ENCODE measurements at places on chromosomes 16 and 17.

DNA sequence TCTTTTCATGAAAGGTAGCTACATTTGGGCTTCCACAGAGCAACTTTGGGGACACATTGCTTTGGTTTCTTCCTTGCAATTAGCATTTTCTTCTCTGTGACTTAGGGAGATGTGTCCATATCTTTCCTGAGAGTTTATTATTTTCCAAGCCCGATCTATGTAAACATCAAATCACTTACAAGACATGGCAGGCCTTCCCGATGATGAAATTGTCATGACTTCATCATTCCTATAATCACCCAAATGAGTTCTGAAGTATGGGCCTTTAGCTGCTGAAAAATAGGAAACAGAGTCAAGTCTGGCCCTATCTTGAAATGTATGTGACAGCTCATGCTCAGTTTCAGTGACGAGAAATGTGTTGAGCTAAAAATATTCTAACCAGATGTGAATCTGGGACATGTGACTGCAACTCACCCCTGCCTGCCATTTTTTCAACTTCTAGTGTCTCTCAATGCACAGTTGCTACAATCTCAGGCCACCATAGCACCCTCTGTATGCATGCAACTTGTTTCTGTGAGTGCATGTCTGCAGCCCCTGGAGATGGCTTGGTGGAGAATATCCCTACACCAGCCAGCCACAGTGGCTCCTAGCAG, 199.6 kb upstream of the MAF start:
- no peak for DNase-seq

DNA sequence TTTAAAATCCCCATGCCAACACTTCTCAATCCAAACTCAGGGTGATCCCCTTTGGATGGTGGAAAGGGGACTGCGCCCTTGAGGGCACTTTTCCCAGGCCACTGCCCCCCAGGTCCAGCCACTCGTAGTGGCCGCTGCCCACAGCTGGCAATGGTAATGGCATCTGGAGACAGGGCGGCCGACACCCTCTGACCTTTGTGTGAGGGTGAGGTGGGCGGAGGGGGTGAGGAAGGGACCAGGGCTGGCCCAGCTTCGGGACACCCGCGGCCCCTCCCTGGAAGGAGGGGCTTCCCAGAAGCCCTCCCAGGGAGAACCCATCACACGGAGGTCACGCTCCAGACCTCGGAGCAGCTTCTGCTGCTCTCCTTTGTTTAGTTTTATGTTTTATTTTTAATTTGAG, 289.7 kb downstream of the FOXL1 start:
- DNase-seq = no peak

DNA sequence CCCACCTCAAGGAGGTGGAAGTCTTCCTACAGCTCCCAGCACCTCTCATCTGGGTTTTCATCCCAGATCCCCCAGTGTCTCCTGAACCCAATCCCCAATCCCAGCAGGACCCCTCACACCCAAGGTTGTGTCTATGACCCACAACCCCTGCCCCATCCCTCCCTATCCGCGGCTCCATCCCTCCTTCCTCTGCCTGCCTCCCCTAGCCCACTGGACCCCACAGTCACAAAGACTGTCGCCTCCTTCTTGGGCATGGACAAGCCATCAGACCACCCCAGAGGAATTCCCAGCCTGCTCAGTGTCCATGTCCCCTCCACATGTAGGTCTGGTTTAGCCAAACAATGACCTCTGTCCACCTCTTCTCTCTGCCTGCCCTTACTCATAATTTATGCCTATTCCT, 12.3 kb downstream of the CES1 start:
- DNase-seq = no peak

DNA sequence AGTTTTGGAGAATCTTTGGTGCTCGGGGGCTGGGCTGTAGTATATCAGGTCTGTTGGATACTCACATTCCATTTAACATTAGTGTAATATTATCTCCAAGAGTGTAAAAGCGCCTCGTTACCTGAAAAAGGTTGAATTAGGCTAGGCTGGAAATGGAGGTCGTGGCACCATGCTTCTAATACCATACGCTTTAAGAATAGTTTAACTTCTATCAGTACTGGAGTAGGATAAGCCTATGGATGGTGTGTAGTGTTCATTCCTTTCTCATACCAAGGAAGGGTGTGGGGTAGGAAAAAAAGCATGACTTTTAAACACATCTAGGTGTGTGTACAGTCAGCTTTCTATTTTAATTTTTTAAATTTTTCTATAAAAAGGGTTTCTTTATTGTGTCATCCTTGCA, 2.0 kb downstream of the SRCAP start:
- no peak for DNase-seq

DNA sequence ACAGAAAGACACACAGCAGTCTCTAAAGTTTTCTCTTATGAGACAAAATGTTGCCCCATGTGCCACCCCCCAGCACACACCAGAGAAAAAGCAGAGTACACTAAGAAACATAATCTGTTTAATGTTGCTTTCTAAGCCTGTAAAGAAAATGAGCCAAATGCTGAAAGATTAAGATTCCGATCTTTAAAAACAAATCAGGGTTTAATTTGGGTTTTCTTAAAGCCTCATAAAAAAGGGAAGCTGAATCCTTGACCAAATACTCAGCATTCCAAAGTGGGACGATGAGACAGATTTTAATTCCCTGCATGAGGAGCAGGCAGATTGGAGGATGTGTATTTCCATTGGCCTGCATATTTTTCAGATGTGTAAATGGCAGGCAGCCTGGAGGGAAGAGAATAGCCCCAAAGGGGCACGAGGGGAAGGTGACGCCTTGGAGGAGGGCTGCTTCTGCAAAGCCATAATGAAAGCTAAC, 118.4 kb downstream of the COPRS start:
- DNase-seq = no peak

- DNase-seq = no peak
These were observed 2.8 kb upstream of the PYCR1 start for GRCh38 chr17:81939881-81940385.

GRCh38 chr17:28193241-28193640, 125.8 kb upstream of the TMEM97 start:
- DNase-seq = no peak

DNA sequence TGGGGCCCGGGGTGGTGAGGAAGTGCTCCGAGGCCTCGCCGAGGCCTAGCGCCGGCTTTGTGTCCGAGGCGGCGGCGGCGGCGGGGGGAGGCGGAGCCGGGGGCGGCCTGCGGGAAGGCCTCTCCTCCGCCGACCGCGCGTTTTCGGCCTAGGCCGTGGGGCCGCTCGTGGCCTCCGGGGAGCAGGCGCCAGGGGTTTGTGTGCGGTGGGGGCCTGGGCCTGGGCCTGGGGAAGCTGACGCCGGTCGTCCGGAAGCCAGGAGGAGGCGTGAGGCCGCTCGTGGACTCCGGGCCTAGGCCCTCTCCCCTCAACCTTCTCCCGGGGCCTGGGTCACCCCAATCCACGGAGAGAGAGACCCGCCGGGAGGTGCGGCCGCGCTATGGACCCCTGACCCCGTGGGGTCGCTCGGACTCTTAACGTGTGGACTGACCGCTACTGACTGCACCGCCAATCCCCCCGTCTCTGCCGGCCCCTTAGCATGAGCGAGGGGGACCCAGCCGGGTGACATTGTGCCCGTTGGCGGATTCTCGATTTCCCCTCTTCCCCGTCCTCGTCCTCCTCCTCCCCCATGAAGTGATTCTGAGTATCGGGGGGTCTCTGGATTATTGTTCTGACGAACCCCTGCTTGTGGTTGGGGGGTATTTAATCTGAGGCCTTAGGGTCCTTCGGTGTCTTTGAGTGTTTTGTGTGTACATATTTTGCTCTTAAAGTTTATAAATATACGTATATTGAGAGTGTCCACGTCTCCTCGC, 660 bp downstream of the RBBP6 start:
- DNase-seq = peak; percentile 34

- DNase-seq = no peak
These were observed 73.9 kb downstream of the AMFR start for GRCh38 chr16:56351481-56351880.

- no peak for DNase-seq
These were observed 16.2 kb upstream of the RMI2 start for GRCh38 chr16:11329071-11329491.

GRCh38 chr17:76271669-76272540, 6.8 kb downstream of the UBALD2 start:
- DNase-seq = no peak

GRCh38 chr16:81318711-81319110, 3.9 kb downstream of the GAN start:
- no peak for DNase-seq

GRCh38 chr16:58661199-58661830, 23.3 kb downstream of the SLC38A7 start:
- peak; percentile 29 for DNase-seq

DNA sequence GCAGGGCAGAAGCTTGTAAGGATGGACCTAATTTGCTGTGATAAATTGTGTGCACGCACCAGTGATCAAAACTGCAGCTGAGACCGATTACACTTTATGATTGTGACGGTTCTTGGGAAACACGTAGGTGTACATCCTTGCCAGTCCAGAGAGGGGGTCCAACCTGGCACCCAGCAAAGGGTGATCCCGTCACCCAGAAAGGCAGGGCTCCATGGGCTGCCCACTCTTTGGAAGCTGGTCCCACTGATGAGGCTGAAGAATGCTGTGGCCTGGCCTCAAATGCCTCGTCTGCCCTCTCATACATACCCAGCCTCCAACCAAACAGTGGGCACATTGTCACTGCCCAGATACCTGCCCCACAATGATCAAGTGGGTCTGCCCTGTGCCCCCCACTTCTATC, 132.0 kb downstream of the C16orf78 start:
- no peak for DNase-seq

DNA sequence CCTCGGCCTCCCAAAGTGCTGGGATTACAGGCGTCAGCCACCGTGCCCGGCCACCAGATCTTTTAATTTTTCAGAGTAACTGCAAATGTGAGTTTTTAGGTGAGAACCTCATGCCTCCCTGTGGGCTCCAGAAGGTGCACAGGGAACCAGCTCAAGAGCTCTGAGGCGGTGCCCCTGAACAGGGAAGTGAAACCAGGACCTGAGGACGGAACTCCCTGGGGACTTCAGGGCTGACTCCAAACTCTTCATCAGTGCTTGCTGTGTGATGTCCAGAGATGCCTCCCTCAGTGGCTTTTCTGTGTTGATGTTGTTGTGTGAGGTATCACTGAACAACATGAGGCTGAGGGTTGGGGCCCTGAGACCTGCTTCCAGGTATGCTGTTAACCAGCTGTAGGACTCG, 23.8 kb downstream of the SLC12A3 start:
- no peak for DNase-seq

DNA sequence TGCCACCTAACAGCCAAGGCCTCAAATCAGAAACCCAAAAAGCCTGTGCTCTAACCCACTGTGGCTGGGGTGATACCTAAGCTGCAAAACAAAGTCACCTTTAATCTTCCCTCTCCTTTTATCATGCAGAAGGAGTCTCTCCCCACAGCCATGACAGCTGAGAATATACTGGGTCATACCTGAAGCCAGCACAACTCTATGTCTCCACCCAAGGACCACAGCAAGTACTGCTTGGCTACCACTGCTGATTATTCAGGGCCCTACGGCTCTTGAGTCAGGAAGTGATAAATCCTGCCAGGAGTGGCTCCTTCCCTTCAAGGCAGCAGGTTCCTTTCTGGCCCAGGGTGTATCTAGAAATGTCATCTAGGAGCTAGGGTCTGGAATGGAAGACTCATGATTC, 151.5 kb upstream of the TOM1L1 start:
- no peak for DNase-seq

DNA sequence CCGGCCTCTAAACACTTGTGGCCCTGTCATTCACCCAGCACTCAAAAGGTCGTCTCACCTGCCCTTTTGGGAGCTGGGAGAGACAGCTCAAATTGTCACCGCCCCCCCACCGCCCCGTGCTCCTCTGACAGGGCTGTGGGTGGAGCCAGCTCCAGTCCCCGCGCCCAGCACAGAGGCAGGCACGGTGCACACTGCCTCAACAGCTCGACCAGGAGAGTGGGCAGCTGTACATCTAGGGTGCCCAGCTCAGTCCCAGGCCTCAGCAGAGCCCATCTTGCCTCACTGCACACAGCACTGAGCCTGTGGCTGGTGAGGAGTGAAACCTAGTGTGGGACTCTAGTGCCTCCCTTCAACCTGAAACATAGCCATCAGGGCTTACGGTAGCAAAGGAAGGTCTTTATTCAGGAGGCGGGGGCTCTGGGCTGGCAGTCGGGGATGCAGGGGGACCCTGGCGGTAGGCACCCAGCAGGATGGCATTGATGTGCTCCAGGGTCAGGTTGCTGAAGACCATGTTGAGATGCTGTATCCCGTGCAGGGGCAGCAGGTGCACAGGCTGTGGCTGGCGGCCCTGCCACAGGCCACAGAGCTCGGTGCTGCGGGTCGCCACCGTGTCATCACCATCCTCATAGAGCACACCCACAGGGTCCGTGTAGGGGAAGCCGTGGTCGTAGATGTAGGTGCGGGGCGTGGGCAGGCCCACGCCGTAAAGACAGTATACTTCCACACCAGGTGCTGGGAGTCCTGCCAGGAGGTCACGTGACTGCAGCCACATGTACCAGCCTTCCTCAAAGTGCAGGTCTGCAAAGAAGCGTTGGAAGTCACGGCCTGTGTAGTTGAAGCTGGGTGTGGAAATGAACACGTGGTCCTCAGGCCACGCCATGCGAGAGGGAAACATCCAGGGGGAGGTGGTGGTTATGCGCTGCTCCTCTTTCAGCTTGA, 3.1 kb upstream of the PSMB10 start:
- no peak for DNase-seq

All from NCI-H345 (cell line).